ENCODE measurements at places on chromosomes 2 and 18.

DNA sequence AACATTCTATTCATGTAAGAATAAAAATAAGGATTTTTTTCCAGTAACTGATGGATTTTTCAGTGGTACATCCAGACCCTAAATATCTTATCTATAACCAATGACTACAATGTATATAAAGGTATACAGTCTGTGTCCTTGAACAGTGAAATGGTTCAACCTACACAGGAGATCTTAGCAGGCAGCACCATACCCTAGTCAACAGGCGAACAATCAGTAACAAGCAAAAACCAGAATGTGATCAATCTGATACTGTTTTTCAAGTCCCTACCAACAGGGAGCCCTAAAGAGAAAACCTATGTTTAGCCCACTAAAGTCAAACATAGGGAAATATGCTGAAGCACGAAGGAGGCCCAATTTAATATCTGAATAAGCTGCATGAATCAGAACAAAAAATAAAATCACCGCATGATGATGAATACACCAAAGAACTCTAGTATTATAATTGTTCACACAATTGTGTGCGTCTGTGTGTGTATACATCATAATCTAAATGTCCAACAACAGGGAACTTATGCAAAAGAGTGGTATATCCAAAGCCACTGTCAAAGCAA is 26.0 kb downstream of the PTPN2 start:
- no peak for DNase-seq

DNA sequence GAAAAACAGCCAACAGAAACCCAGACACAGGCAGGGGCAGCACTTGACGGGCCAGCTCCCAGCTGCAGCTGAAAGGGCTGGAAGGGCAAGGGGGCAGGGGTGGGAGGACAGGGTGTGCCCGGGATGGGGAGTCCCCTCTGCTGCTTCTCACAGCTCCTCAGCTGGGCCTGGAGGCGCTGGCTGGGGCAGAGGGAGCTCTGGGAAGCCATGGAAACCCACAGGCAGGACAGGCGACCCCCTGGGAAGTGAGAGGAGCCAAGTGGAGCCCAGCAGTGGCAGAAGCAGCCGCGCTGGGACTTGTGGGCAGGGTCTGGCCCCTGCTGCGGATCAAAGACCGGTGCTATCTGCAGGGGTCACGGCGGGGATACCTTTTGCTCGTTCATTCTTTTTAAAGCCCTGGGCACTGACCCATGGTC is 20.7 kb downstream of the OTOF start:
- no peak for DNase-seq

- DNase-seq, result no peak
Observed at GRCh38 chr2:212777020-212777491, 238.5 kb upstream of the ERBB4 start.

DNA sequence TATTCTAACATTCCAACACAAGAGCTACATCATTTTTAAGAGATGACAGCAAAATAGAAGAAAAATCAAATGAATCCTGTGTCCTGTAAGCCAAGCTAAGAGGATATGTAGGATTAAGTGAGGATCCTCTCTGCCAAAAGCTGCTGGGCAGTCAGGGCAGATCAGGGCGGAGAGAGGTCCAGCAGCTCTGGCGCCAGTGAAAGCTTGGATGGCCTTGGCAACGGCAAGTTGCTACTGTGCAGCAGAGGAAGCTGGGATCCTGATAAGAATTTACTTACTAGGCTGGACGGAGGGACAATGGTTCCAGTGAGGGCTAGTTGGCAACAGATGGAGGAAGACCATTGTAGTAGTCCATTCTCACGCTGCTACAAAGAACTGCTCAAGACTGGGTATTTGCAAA is 391.5 kb downstream of the XIRP2 start:
- no peak for DNase-seq

GRCh38 chr18:11042247-11042646 is 107.1 kb downstream of the PIEZO2 start:
- no peak for DNase-seq

DNA sequence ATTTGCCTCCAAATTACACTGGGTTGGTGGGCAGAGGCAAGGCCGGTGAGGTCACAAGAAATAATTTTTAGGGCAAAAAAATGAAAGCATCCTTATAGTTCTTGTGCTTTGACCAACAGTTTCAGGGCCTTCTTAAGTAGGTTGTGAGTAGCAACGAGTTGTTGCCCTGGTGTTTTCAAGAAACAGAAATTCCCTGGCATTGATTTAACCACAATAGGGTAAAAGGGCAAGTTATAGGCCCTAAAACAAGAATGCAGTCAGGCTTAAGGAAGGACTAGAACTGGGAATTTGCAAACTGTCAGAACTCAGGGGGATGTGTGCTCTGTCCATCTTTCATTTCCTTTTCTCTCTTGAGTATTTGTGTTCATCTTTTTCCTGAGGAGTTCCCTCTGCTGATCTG is 46.1 kb upstream of the STPG4 start:
- no peak for DNase-seq

DNA sequence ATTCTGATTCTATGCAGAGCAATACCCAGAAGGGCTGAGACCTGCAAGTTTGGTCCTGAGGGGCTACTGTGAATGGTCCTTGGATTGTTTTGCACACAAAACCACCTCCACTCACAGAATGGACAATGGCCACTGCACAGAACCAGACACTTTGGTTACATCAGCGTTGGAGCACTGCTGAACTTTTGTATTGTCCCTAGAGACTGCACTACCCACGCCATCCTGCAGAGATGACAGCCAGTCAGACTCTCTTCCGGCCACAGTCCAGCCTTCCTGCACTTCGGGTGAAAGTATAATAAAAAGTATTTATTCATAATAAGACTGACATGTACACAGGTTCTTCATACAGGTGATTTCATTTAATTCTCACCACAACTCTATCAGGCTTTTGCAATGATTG is 35.7 kb downstream of the CELF4 start:
- no peak for DNase-seq

- no peak for DNase-seq
Observed at GRCh38 chr2:100256416-100256815, 65.9 kb downstream of the LONRF2 start.

DNA sequence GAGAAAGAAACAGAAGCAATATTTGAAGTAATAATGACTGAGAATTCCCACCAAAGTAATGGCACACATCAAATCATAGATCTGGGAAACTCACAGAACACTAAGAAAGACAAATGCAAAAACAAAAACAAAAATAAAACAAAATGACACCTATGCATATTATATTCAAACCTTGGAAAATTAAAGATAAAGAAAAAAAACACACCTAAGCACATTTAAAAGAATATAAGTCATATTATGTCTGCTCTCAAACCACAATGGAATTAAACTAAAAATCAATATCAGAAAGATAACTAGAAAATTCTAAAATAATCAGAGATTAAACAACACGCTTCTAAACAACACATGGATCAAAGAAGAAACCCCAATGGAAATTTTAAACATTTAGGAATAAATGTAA is 59.7 kb upstream of the GALNT5 start:
- DNase-seq, result no peak

GRCh38 chr2:240349133-240350005 is 86.1 kb upstream of the GPC1 start:
- DNase-seq, result no peak

GRCh38 chr2:224894356-224894755 is 147.9 kb downstream of the DOCK10 start:
- peak; percentile 31 for DNase-seq

DNA sequence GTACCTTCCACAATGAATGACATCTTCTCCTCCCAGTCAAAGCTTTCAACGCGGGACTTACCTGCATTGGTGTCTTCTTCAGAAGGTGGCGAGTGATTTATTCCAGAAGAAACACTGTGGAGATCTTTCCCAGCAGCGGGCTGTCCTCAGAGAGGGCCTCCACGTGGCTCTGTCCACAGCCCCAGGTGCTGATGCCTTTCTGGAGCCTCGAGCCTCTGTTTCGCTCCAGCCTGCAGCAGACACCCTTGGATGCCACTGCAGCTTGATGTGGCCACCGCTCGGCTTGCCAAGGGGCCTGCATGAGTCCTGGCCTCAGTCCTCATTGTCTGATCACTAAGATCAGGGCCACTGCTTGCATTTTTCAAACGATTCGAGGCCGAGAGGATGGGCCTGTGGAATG is 46.6 kb upstream of the GALR1 start:
- DNase-seq, result no peak
